Progenitor cell of endocrine pancreas (in vitro differentiated cells): ENCODE measurements at places on chromosomes 16 and 17.
A peak's percentile ranks its signal among the peaks of the same experiment; 100 is the strongest.

GRCh38 chr17:10050597-10051101 lies 145.6 kb upstream of the RCVRN start:
- DNase-seq = no peak

- DNase-seq = no peak
Measured at GRCh38 chr16:13950821-13951547, 31.0 kb downstream of the ERCC4 start.

DNA sequence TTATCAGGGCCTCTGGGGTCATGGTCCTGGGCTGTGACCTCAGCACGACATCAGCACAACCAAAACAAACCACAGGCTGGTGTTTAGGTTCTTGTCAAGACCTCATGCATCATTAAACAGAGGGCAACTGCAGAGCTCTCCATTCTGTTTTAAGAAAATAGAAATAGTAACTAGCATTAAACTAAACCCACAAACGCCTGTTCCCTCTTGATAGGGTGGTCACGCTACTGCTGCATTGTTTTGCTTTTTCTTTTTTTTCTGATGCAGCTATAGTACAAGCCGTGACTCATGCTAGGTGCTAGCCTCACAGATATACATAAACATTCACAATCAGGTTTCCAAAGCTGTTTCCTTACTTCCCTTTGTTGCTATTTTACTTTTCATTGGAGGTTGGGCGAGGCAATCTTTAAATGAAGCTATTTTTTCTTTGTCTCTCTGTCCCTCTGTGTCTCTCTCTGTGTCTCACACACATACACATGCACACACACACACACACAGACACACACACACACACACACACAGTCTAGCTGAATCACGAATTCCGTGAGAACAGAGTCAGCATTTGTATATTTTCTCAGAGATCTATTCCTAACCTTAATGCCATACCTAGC lies 310.3 kb downstream of the CDH13 start:
- no peak for DNase-seq

DNA sequence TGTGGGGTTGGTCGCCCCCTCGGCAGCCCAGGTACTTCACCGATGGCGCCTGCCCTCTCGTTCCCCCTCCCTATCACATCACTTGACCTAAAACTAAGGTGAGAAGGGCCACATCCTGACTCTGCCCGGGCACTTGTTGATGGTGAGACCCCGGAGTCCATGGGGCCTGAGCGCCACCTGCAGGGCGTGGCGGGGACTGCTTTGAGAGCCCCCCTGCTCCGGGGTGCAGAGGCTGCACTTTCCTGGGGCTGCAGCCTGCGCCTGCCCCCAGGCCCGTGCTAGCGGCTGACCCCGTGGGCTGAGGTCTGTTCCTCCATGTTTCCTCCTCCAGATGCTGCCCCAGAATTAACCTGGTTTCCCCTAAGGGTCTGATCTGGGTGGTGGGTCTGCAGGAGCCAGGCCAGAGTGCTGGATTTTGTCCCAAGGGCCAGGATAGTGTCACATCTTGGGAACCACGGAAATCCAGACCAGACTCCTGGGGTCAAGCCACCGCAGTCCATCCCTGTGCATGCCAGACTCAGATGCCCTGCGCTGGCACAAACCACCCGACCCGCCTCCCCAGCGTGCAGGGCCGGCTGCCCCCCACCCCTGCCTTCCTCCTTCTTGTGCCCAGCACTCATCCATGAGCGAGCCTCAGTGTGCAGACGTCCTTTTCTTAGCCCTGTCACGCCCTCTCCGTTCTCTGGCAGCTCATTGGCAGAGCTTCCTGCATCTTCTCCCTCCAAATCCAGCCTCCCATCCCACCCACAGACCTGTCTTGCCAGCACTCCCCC lies 2.7 kb downstream of the NDUFAF8 start:
- peak; percentile 64 for DNase-seq

DNA sequence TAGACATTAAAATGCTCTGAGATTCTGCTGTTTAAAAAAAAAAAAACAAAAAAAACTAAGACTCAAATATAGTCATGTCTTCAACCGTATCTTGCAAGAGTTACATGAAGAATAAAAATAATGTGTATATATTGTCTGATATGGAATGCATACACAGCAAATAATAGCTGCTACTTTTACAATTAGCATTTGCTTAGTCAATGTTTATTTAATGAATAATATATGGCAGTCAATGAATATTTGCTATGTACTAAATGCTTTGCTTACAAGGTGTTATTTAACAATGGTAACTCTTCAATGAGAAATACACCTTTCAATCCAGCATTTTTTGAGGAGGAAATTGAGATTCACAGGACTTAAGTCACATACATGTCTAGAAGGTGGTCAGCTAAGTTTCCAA lies 718.8 kb upstream of the SOX9 start:
- no peak for DNase-seq

- DNase-seq = no peak
Measured at GRCh38 chr17:7977805-7978204, 24.6 kb upstream of the GUCY2D start.

DNA sequence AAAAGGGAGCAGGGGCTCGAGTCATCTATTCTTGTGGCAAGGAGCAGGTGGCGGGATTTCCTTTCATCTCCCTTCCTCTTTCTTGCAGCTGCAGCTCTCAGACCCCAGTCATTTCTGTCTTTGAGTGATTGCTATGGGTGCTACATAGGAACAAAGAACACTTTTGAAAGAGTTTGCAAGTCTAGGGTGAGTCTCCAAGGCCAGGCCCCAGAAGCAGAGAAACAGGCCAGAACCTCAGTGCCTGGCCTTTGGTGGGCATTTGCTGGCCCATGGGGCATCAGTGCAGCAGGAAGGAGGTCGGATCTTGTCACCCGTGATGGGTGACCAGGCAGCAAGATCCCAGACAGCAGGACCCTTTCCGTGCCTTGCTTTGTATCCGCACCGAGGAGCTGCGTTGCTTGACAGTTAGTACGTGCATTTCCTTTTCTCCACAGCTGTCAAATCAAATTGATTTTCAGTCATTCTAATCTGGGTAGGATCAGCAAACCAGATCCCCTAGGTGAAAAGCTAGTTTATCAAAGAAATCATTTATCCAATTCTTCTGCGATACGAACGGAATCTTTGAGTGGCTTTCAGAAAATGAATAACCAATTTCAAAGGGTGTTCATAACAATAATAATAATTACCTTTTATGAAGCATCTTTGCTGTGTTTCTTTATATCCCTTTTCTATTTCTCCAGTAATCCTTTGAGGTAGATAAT lies 244.6 kb upstream of the MAF start:
- no peak for DNase-seq

DNA sequence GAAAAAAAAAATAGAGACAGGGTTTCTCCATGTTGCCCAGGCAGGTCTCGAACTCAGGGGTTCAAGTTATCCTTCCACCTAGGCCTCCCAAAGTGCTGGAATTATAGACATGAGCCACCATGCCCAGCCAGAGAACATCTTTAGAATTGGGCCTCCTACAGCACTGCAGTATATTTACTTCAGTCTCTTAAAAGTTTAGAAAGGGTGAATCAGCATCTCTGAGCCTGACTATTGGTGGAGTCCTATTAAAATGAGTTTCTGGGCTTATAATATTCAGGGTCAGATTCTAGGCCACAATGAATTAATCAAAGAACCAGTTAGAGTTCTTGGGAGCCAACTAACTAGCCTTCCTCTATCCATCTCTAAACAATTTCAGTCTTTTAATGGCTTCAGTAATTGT lies 22.8 kb downstream of the TADA2A start:
- no peak for DNase-seq

- no peak for DNase-seq
Measured at GRCh38 chr16:51630076-51630475, 479.0 kb upstream of the SALL1 start.

- no peak for DNase-seq
Measured at GRCh38 chr16:53780051-53780450, 76.1 kb downstream of the FTO start.

GRCh38 chr16:30748634-30749445 lies 615 bp downstream of the PHKG2 start:
- DNase-seq = no peak

GRCh38 chr17:78484271-78485246 lies 92.6 kb downstream of the DNAH17 start:
- no peak for DNase-seq

DNA sequence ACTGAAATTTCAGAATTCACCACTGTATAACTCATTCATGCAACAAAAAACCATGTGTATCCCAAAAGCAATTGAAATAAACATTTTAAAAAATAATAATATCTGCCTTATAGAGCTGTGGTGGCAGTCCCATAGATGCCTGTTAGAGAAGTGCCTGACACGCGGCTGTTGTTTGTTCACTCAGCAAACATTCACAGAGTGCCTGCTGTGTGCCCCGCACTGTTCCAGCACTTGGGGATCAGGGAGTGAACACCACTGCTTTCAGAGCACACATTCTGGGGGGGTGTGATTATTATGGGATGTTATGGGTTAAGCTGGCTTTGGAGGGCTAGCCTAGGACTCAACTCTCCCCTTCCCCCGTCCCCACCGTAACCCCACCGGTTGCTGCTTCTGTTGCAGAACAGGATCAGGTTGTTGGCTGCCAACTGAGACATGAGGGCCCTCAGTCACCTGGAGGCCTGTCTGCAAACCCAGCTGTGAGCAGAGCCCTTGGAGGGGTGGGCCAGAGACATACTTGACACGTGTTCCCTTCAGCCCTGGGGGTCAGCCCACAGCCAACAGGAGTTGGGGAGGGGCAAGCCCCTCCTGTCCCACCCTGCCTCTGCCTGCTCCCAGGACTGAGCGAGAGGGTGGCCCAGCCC lies 103.3 kb upstream of the CIBAR2 start:
- DNase-seq = no peak

- DNase-seq = no peak
Measured at GRCh38 chr16:80459331-80459777, 81.4 kb upstream of the DYNLRB2 start.

DNA sequence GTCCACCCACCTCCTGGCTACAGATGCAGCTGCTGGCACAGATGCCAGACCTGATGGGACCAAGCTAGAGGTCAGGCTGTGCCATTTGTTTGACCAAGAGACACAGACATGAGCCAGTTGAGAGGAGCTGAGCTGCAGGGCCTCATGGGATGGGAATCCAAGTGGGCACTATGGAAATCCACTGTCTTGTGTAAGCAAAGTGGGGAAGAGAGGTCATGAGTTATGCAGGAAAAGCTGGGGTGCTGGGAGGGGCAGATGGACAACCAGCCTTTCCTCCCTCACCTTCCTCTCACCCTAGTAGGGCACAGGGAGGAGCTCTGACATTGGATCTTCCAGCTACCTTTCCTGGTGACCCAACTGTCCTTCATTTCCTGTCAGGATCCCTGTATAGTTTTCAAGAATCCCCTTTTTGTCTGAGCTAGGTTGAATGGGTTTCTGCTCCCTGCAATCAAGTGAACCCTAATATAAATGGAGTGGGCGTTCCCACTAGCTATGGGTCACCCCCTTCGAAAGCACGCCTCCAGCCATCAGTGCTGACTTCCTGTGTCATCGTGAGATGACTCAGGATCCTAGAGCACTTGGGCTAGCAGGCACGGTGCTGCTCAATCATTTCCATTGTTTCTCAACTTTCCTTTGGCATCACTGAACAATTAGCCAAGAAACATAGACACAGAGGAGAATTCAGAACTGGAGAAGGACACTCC lies 13.6 kb downstream of the ATPAF2 start:
- DNase-seq = no peak

DNA sequence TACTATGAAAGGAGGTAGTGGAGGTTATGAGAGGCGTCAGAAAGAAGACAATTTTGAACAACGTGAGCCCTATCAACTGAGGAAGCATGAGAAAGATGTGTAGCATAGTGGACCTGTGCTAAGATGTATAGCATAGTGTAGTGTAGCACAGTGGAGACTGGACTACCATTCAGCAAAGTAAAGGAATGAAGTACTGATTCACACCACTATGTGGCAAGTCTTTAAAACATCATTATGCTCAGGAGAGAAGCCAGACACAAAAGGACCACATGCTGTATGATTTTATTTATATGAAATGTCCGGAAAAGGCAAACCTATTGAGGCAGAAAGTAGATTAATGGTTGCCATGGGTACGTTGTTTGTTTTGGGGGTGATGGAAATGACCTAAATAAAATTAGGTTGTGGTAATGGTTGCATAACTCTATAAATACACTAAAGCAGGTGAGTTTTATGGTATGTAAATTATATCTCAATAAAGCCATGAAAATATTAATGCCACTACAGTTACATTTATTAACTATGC lies 20.4 kb upstream of the XYLT1 start:
- no peak for DNase-seq
